ENCODE measurements at places on chromosomes 4 and X.
A peak's percentile ranks its signal among the peaks of the same experiment; 100 is the strongest.

GRCh38 chr4:185909972-185910371 is 98.0 kb upstream of the SORBS2 start:
- DNase-seq: no peak

- no peak for DNase-seq
Measured at GRCh38 chr4:176492646-176493302, 173.0 kb downstream of the SPCS3 start.

DNA sequence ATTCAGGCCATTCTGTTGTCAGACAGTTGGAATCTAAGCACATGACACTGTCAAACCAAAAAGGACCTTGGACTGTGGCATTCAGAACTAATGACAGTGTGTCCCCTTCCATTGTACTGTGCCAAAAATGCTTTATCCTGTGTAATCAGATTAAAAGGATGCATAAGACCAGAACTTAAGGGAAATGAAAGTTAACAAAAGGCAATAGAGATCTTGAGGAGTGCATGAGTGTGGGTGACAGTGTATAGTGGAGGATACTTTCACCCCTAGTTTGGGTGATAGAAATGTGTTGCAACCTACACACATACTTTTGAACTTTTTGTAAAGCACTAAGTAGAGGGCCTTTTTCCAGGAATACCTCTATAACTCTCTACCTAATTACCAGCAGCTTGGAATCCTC is 4.5 kb downstream of the CYSLTR1 start:
- no peak for DNase-seq

GRCh38 chr4:40046311-40046980 is 10.2 kb upstream of the N4BP2 start:
- no peak for DNase-seq

DNA sequence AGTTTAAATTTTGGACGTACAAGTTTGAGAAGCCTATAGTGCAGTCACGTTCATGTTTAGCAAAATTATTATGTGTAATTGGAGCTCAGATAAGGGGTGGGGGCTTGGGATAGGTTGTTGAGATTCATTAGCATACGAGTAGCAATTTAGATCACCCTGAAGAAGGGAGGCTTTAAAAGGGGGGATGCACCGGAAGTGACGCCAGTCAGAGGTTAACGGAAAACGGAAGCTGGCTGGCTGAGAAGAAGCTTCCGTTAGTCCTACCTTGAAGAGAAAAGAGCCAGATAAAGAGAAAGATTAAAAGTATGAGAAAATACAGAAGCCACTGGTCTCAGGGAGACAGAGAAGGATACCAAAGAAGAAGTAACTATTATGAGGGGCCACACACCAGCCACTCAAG is 1.1 kb upstream of the NXT2 start:
- DNase-seq: no peak

DNA sequence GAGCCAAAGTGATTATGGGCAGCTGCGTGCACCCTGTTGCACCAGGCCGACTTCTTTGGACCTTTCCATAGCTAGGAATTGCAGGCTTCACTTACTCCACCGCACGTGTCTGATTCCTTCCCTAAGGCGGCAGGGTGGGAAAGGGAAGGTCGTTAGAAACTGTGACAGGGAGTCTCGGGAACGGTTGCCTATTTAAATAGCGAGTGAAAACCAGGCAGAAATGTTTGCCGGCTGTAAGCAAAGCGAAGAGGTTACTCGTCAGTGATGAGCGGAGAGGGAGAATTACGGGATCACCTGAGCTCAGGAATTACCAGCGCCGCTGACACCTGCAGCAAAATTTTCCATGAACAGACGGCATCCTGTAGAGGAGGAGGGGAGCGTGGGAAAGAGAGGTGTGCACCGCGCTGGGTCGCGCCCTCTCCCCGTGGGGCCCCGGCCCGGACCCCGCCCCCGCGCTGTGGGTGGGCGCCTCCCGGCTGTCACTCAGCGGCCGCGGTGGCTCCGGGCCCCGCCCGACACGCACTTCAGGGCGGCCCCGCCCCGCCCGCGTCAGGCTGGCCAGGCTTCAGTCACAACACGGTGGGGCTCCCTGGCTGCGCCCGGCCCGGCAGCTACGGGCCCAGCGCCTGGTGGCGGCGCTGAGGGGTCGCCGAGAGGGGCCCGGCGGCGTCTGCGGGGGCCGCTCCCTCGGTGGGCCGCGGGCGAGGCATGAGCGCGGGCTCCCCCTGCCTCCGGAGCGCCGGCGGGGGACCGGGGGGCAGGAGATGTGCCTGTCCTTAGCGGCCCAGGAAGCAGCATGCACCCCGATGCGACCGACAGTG is at the start of gene SNX25:
SNX25 (plus strand) TSS at position 568 of the 821 bp plus-strand sequence; CDS start at position 797, 229 bp downstream.
- DNase-seq: peak; percentile 27

DNA sequence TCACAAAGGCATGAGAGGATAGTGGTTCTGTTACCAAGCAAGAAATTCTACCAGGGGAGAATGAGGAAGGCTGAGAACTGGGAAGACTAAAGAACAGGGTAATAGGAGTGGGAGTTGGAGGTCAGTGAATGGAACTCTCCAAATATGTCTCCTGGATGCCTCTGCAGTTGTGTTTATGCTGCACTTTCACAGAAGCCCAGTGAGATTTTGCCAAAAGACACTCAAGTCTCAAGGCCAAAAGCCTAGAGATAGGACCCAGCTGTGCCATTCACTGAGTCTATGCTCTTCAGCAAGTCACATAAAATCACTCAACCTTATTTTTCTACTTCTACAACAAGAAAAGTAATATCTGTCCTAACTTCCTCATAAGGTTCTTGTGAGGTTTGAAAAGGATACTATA is 285.4 kb downstream of the UNC5C start:
- DNase-seq: no peak

DNA sequence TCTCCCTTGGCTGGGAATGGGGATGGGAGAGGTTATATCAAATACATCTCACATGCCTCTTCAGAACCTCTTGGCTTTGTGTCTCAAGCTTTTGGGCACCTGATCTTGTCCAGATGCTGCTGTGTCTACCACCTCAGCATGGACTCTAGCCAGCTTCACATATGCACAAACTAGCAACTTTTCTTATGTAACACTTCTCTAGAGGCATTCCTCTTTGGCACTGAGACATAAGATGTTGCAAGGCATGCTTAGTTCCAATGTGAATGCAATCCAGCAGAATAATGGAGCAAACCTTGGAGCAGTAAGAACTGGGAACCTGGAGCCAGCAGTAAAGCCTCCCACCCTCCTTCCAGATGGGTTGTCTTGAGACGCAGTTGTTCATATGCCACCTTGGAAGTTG is 113.4 kb upstream of the TMEM47 start:
- no peak for DNase-seq

- DNase-seq: no peak
Measured at GRCh38 chr4:25799522-25799921, 63.3 kb downstream of the SEL1L3 start.

DNA sequence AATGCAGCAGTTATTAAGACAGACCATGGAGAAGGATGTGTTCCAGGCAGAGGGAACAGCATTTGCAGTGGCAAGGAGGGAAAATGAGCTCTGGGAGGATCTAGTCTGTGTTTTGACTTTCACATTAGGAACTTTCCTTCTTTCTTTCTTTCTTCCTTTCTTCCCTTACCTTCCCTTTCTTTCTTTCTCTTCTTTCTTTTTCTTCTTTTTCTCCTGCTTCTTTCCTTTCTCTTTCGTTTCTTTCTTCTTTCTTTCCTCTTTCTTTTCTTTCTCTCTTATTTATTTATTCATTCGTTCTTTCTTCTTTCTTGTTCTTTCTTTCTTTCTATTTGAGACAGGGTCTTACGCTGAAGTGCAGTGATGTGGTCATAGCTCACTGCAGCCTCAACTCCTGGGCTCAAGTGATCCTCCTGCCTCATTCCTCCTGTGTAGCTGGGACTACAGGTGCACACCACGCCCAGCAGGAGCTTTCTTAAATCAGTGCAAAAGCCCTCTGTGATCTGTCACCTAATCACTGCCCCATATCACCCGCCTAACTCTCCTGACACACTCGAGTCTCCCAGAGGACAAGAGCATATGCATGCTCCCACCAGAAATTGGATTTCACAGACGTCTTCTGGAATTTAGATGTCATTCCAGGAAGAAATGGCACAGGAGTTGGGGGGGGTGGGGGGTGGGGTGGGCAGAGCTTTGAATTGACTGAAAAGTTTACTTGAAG is 15.4 kb upstream of the SPATA4 start:
- no peak for DNase-seq

GRCh38 chrX:1190596-1191145 is 21.8 kb downstream of the CRLF2 start:
- no peak for DNase-seq

GRCh38 chr4:2274320-2275043 is 12.6 kb upstream of the MXD4 start:
- DNase-seq: no peak

DNA sequence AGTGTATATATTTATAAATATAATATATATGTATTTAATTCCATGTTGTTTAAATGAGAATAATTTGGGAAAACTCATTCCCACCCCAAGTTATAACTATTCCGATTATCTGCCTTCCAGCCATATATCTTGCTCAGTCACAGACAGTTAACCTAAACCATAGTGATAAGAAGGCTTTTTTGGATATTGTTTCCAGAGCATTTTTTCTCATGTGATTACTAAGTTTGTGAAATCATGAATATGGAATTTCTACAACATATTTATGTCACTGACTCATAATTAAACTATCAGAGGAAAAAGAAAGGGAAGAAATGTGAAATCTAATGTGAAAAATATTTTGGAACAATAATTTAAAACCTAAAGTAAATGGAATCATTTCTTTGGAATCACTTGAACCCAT is 1163.5 kb upstream of the PABPC4L start:
- DNase-seq: no peak

DNA sequence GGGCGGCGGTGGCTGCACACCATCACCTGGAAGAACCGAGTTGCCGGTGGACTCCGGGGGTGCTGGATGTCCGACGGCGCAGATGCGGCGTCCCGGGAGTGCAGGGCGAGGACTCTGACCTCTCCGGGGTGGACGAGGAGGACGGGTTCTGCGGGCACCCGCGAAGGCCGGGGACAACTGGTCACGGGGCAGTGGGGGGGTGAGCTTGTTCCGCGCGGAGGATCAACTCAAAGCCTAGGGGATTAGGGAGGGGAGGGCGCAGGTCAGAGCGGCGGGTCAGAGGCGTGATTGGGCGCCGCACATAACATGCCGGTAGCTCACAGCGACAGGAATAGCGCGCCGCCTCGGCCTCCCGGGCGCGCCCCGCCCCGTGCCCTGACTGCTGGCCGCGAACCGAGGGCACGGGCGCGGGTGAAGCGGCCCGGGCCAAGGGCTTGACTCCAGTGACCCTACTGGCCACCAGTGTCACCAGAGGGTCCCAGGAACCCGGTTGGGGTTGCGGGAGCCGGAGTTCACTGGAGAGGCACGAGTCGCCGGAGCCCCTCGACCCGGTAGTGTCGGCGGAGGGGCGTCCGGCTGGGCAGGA is at the start of gene KLHL34:
KLHL34 (minus strand) TSS at position 179 of the 586 bp plus-strand sequence. CDS start 542 bp downstream, outside the sequence.
- DNase-seq: no peak

DNA sequence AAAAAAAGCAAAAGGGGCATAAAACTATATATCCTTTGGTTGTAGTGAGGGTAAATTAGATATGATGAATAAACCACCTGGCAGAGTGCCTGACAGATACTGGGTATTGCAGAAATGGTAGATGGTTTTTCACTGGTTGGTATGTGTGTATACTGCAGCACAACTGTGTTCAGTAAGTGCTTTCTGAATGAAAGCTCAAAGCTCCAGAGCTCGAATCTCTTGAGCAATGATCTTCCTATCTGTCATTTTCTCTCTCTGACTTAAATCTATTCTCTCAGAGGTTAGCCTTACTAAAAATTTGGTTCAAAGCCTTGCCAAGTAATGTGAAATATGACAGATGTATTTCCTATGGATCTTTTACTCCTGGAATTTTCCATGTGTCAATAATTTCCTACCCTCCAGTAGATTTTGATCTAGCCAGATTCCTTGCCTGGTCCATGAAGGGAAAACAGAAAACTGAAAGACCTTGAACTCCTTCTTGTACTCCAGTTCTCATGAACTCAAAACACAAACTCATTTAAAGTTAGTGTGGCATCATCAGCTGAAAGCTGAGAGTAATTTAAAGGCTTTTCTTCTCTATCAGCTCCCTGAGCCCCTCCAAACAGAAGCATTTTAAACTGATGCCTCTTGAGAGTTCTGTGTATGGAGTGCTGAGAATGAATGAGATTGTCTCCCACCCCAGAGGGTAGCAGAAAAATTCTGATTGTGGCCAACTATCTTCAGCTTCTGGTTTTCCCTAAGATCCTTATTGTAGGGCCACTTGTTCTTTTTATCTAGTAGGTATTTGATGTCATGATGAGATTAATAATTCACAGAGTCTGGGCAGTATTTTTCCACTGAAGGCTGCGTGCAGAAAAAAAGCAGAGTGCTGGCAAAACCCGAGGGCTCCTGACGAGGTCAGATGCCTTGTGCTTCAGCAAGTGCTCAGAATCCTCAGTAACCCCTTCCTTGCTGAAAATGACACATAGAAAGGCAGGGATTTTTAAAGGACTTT is 363.4 kb upstream of the BOD1L1 start:
- no peak for DNase-seq

GRCh38 chr4:16155528-16156169 is 70.6 kb downstream of the TAPT1 start:
- DNase-seq: no peak

DNA sequence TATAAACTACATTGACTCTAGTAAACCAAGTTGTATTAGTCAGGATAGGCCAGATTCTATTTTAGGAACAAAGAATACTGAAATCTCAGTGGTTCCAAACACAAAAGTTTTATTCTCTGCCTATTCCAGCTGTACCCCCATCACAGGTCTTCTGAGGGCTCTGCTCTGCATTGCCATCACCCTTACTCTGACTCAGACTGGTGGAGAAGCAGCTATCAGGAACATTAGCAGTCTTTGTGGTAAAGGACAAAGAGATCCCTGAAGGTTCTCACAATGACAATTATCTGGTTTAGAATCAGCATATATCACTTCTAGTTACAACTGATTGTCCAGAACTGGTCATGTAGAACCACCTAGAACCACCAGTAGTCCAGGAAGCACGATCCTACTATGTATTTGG is 251.1 kb downstream of the GLUD2 start:
- DNase-seq: no peak

- DNase-seq: no peak
Measured at GRCh38 chr4:102390438-102390837, 45.2 kb upstream of the SLC39A8 start.

- no peak for DNase-seq
Measured at GRCh38 chrX:47200385-47201150, 6.9 kb downstream of the UBA1 start.

- no peak for DNase-seq
Measured at GRCh38 chr4:94722748-94723147, 35.0 kb upstream of the BMPR1B start.

DNA sequence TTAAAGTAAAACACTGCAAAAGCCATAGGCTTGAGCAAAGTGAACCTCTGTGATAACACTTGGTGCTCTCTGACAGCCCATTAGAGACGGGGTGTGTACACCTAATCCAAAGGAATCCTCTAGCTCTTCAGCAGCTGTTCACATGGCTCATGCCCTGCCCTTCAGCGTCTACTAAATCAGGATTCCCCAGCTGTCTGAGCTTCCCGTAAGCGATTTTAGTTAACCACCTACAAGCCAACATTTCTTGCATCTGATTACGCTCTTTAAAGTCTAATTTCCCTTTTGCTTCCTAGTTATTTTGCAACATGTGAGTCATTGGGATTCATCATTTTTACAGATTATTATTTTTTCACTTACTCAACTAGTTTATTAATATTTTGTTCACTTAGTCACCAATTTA is 6.5 kb downstream of the DMD start:
- no peak for DNase-seq

GRCh38 chrX:44306356-44306755 is 37.1 kb downstream of the EFHC2 start:
- DNase-seq: no peak

- no peak for DNase-seq
Measured at GRCh38 chrX:101491943-101492342, 6.7 kb downstream of the ARMCX4 start.

- no peak for DNase-seq
Measured at GRCh38 chr4:27366104-27366823, 505.6 kb downstream of the STIM2 start.

- no peak for DNase-seq
Measured at GRCh38 chrX:154004315-154004714, 15.4 kb downstream of the IRAK1 start.

All from cortex of kidney (tissue), 1 donor.